ENCODE measurements at places on chromosomes 7 and 10.

DNA sequence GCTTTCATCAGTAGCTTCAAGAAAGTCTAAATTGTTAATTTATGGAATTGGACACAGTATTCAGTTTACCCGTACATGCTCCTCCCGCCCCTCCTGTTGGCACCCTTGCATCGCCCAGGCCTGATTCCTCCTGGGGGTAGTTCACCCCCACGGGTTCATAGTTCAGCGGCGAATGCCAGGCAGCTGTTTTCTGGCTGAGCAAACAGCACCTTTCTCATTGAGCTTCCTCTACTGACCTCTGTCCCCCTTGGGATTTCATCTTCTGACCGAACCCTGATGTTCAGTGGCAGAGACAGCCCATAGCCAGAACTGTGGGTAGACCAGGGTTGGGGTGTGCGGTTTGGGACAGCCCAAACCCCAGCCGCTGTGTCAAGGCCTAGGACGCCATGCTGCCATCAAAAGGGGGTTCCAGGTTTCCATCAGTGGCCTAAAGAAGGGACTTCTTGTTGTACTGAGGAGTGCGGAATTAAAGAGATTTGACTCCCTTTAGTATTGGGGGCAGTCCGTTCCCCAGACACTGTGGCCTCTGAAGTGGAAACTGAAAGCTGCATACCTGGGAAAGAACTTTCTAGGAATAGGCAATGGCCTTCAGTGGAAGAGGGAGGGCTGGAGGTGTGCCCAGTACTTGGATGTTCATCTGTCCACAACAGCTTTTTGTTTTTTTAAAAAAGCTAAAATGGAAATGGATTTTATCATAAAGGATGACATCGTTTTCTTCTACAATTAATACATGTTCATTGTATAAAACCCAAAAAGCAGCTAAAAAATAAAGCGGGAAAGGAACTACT is 19.0 kb downstream of the MDH2 start:
- DNase-seq = no peak

DNA sequence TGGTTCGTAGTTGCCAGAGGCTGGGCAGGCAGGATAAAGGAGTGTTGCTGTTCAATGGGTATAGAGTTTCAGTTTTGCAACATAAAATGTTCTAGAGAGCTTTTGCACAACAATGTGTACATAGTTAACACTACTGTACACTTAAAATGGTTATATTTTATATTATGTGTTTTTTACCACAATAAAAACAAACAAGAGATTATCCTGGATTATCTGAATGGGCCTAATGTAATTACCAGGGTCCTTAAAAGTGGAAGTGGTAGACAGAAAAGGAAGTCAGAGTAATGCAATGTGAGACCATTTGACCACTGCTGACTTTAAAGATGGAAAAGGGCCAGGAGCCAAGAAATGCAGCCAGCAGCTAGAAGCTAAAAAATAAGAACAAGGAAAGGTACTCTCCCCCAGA is 159.7 kb downstream of the SGMS1 start:
- DNase-seq = no peak

DNA sequence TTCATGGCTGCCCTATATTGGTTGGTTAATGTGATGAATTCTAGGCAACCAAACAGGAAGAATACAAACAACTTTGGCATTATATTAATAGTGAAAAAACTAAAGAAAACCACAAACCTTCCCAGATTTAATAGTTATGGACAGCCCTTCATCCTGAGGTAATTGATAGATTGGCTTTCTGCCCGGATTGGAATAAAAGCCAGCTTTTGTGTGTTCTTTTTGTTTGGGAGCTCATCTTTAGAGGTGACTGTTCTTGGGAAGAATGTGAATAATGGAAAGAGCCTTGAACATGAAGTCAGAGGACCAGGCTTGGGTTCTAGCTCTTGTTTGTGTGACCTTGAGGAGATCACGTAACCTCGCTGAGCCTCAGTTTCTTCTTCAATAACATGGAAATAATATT is 92.3 kb downstream of the VTI1A start:
- no peak for DNase-seq

DNA sequence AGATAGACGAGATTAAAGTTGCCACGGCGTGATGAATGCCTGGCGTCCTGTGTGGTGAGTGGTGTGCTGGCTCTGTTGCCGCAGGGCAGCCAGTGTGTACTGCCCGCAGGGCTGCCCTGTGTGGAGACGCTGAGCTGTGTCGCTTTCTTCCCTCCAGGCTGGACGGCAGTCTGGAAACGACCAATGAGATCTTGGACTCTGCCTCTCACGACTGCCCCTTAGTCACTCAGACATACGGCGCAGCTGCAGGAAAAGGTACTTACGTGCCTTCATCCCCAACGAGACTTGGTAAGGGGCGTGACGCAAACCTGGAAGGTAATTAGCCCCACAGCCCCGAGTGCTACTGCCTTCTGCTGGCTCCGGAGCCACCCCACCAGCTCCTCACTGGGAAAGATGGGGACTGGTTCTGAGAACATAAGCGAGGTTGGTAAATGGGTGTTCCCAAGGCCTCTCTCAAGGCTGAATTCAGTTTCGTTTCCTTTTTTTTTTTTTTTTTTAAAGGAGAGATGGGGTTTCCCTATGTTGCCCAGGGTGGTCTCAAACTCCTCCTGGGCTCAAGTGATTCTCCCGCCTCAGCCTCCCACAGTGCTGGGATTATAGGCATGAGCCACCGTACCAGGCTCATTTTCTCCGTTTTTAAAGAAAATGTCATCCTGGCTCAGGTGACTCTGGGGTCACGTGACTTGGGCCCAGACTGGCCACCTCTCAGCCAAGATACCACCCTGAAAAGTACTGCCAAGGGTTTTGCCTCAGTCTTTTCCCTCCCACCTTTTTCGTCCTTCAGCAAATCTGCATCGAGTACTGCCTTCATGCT is 39.6 kb downstream of the WIPI2 start:
- DNase-seq = no peak

- DNase-seq = no peak
These were observed 179.5 kb downstream of the REEP3 start for GRCh38 chr10:63700631-63701156.

GRCh38 chr7:29642494-29643155 is 79.0 kb downstream of the PRR15 start:
- no peak for DNase-seq

DNA sequence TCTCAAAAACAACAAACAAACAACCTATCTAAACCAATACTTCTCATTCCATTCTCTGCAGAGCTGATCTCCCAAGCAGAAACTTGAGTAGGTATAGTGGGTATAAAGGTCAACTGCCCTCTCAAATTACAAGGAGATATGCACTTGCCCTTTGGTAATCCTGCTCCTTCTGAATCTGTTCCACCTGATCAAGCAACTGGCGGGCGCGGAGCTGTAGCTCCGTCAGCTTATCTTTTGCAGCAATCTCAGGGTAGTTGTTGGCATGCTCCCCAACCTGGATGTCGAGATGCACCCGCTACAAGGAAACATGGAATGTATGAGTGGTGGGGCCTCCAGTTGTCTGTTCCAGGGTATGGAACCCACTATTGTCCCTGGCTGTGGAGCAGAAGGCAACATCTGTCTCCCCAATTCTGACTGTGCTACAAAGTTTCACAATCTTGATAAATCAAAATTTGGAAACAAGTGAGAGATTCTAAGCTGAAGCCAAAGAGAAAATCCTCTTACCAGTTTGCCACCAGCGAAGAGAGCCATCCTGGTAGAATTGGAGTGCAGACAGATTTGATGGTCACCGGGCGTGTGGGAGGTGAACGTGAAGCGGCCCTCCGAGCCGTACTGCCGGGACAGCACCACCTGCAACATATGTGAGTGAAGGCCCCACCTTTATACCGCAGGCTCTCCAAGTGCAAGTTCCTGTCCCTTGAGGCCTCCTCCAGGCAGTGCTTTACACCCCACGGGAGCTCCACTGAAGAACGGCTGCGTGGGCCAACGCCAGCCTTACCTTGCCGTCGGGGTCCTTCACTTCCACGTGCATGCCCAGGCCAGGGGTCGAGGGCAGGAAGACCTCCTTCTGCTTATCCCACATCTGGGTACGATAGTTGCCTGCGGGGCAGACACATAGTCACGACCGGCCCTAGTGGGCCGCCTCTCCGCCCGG is 819 bp downstream of the TMED4 start:
- DNase-seq = no peak

GRCh38 chr10:3785851-3786271 is 852 bp upstream of the KLF6 start:
- no peak for DNase-seq
